ENCODE measurements at places on chromosomes 13 and 19.

DNA sequence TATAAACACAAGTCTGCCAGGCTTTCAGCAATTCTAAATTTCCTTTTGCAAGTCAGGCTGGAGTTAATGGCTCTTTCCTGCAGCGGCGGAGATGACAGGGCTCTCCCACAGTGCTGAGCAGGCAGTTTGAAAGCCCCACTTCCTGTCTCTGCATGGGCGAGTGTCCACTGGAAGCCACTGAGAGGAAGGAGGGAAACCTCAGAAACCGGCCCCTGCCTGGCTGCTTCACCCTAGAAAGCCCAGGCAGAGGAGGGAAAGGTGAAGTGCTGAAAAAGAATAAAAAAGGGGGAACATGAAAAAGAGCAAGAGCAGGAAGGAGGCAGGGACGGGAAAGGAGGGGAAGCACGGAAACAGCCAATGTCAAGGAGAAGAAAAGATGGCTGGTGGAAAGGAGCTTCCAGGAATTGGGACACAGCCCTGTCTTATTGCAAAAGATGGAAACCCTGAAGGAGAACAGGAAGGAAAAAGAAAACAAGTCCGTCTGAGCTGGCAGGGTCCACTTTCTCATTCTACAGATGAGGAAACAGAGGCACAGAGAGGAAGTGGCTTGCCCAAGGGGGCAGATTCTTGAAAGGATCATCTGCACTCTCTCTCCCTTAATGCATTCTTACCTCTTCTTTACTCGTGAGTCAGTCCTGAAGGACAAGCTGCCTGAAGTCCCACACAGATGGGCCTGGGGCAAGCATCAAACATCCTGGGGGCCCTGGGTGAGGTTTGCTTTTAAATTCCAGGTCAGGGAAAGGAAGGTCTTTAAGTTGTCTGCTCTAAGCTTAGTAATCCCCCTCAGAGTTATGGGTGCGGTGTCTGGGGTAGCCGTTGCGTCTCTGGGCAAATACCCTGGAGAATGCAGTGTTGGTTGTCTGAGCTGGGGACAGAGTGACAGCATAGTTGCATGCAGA, 38.8 kb upstream of the ALOX5AP start:
- DNase-seq: peak; percentile 20

DNA sequence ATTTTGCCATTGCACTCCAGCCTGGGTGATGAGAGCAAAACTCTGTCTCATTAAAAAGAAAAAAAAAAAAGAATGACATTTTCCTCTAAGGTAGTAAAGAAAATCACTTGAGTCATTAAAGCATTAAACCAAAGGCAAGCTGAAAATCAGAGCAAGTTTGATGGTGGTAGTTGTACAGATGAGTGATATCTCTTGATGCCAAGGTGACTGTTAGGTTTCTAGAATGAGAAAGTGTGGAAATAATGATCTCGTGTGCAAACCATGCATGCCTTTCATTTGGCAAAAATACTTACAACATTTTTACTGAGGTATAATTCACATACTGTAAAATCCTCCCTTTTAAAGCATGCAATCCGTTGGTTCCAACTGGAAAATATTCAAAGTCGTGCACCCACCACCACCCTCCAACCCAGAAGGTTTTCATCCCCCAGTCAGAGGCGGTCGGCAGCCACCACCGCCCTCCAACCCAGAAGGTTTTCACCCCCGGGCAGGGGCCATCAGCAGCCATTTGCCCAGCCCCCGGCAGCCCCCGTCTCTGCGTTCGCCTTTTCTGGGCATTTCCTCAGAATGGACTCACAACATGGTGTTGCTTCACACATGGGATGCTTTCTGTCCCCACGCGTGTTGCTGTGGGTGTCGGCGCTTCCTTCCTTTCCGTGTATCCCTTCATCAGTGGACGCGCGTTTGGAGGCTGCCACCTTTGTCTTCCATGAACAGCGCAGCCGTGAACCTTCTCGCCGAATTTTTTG, 90.2 kb downstream of the ATP11A start:
- no peak for DNase-seq

DNA sequence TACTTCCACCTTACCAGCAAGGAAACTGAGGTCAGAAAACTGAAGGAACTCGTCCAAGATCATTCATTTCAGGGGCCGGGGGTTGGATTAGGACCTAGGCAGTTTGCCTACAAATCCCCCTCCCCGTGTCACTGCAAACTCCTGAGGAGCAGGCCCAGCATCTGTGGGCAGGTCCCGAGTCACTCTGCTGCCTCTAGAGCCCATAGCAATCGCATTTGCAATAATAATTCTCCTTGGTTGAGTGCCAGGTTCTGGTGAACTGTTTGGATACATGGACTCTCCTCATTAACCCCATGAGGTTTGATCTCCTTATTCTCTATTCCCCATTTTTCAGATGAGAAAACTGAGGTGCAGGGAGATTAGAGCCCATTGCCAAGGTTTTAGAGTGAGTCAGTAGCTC, 903 bp downstream of the PIN1 start:
- no peak for DNase-seq

- DNase-seq: no peak
These were observed 213.6 kb downstream of the URI1 start for GRCh38 chr19:30155381-30156200.

GRCh38 chr19:48868114-48868886, at the start of gene PLEKHA4:
Gene PLEKHA4 (minus strand): TSS chr19:48868617. CDS start chr19:48867620, 997 bp downstream.
- no peak for DNase-seq

DNA sequence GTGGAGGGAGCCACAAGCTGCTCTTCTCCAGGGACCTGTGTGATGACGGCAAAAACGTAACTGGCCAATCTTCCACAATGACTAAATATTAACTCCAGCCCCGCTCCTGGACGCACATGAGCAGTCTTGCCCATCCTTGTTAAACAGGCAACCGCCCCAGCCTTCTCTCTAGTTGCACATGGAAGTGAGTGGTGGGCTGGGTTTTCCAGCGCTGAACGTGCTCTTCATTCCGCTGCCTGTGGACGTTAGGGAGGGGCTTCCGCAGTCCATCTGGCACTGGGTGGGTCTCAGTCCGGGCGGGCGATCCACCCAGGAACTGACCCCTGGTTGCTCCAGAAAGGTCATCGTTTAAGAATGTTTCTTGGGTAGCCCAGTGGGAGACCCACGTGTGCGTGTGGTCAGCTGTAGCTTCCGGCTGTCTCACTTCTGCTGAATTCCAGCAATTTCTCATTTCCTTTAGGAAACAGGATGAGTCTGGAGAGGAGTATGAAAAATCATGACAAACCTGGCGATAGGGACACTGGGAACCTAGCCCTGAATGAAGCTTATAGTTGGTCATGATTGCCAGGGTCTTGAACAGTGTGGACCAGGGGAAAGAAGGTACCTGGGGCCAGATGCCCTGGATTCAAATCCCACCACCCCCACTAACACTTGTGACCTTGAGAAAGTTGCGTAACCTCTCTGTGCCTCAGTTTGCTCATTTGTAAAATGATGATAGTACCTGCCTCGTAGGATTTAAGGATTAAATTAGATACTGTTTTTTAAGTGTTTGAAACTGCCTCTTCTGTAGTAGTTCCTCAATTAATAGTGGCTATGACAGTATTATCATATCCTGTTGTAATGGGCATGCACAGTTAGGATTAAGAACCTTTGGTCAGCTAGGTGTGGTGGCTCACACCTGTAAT, 92.6 kb downstream of the SIPA1L3 start:
- no peak for DNase-seq

GRCh38 chr19:48673436-48674100, 751 bp upstream of the NTN5 start:
- no peak for DNase-seq

GRCh38 chr19:46283771-46284170, 13.1 kb upstream of the HIF3A start:
- DNase-seq: no peak

DNA sequence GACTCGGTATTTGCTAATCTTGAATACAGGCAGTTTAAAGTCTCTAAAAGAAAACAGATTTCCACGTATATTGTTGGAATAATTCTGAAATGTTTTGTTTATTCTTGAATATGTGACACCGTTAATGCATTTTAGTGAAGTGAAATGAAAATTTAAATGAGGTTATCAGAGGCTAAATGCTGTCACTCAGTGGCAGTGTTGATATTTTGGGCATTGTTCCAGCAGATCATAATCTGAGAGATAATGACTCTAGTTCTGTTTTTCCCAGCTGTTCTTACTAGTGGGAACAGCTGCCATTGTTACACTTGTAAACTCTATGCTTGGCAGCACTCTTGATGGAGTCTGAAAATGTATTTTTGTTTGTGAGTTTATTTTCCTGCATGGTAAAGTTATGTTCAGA, 365.6 kb upstream of the SLC10A2 start:
- no peak for DNase-seq

GRCh38 chr13:112574834-112575613, 12.9 kb downstream of the TUBGCP3 start:
- no peak for DNase-seq

DNA sequence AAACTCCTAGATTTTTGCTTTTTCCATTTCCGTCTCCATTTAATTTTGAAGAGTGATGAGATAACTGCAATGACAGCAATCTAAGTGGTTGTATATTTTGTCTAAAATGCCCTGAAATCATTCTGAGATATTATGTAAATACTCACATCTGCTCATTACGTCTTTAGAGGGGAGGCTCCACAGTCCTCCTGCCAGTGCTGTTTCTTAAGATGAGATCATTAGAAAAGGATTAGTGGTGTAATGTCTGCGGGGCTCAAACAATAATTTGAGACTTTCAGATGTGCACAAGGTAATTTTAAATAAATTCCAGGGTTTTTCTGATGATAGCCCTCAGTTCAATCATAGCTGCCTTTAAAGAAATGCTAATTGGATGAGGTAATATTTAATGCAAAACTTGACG, 437.9 kb downstream of the FOXO1 start:
- DNase-seq: no peak

DNA sequence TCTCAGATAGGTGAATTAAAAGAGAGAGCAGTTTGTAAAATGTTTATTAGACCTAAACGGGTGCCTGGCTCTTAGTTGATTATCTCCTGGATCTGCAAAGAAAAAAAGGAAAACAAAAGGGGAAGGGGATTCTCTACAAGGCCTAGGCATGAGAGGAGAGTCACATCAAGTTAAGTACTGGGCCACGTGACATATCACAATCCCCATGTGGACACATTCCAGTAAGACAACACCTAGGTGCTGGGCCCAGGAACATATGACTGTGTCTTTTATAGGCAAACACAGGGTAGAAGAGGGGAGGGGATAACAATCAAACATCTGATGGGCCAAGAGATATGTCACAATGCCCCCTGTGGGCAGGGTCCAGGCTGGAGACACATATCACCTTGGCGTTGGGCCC, 4.2 kb upstream of the ZNF91 start:
- no peak for DNase-seq

DNA sequence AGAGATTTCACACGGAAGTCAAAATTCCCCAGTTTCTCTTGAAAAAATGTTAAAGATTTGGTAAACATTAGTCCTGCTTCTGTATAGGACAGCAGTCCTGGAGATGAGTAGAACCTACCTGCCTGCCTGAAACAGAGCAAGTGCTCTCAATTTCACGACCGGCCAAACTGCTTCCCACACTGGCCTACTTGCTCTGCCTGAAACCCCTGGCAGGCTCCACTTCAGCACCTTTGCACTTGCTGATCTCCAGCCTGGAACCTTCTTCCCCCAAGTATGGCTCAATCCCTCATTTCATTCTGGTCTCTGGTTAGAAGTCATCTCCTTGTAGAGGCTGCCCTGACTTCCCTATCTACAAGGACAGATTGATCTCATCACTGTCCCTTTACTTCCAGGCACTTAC, 271.4 kb downstream of the DLEU7 start:
- DNase-seq: no peak

- DNase-seq: peak; percentile 89
These were observed at the start of gene ZNF677 for GRCh38 chr19:53254411-53255341. Gene ZNF677 (minus strand): TSS chr19:53254873. CDS start chr19:53251550, 3,323 bp downstream.

DNA sequence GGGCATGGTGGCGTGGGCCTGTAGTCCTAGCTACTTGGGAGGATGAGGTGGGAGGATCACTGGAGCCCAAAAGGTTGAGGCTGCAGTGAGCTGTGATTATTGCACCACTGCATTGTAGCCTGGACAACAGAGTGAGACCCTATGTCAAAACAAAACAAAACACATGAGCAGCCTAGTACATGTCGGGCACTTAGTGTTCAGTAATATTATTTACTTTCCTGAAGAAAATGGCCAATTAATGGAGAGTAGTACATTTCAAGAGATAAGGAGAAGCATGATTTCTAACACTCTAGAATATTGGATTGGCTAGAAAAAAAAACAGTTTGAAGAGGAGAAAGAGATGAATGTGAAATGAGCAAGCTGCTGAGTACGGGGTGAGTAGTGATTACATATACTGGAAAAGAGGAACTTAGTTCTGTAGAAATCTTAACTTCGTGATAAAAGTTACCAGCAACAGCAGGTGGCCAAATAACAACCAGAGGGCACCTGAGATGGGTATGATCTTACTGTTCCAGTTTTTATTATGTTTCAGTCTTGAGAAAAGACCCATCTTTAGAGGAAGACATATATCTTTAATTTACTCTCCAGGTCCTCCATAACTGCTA, 36.2 kb downstream of the SPATA13 start:
- DNase-seq: no peak

DNA sequence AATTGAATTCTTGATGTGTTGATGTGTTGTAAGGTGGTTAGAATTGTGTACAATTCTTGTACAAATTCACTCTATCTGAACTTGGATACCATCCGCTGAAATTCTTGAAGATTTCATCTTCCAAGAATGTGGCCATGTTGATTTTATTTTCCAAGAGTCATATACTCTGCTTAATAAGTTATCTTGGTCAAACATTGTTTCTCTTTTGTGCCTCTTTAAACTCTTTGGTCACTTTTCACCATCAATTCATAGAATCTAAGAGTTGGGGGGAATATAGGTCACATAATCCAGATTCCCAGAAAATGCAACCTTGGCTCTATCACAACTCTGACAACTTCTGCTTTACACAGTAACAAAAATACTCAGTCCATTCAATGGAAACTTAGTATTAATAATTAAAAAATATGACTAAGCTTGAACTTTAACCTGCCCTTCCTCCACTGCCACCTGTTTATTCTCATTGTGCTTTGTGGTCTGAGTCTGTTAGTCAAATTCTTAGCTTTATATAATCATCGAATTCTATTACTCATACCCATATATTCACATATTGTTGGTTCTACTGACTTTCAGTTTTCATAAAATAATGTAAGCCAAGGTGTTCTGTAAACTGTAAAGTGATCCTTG, 373.2 kb downstream of the LMO7 start:
- no peak for DNase-seq

GRCh38 chr13:71785361-71785760, 81.6 kb downstream of the DACH1 start:
- no peak for DNase-seq

DNA sequence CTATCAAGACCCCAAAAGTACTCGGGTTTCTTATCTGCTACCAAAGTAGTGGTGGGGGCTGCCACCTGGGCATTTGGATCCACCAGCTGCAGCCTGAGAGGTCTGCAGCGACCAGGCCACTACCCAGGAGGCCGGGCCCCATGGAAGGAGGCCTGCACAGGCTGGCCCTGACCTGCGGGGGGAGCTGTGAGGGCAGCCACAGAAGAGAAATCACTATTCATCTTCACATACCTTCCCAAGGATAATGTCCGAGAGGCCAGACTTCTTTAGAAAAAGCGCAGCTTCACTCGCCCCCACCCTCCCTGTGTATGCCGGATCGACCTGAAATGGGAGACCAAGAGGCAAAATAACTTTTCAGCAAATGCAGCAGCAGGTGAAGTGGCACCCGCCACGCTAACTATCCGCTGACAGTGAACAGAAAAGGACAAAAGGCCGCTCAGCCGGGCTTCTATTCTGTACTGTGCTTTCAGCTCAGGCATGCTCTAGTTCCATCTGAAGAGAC, 30.1 kb downstream of the EPS15L1 start:
- DNase-seq: no peak
